ENCODE measurements at places on chromosomes 16 and 17.

DNA sequence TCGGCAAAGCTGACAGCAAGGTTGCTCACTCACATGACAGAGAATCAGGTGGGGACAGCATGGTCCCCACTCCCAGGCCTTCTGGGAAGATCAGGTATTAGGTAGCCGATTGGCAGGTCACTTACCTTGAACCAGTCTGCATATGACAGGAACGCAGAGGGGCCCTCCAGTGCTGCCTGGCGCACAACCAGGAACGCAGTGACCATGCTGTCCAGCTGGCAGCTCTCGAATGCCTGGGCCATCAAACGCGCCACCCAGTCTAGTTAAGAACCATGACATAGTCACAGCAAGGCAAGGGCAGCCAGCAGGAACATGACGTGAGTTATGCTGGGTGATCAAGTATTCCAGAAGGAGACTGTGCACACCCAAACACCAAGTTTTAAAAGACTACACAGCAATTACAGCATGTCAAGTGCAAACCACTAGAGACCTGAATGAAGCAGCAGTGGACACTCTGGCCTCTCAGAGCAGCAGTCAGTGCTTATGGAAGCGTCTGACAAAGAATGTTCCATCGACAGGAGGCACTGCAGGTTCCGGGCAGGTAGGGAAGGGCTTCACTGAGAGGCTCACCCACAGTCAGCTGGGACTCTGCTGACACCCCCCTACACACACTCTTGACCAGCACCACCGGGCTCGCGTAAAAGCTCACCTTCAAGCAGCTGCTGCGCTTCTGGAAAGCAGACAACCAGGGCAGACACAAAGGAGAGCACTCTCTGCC lies 25.0 kb downstream of the FANCA start:
- DNase-seq, result no peak

GRCh38 chr16:56950881-56951771 lies 10.6 kb upstream of the CETP start:
- no peak for DNase-seq

- no peak for DNase-seq
These were observed 22.3 kb downstream of the CA10 start for GRCh38 chr17:52136166-52136565.

DNA sequence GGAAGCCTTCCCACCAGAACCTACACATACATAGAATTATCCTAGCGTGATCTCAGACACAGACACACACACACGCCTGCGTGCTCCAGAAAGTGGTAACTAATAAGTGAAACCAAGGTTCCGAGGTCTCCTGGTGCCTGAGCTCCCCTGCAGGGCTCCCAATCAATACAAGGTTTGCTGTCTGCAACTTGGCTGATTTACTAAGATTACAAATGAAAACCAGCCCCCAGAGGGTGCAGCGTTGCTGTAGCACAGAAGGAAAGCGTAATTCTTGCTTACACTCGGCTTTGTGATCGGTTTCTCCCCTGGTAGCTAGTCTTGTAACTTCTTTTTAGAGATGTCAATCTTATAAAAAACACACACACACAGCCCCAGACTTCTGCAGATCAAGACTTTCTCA lies 334.1 kb upstream of the XYLT1 start:
- no peak for DNase-seq

GRCh38 chr17:39617446-39618245 lies 9.1 kb upstream of the PPP1R1B start:
- peak; percentile 64 for DNase-seq

- no peak for DNase-seq
These were observed 3.6 kb downstream of the C17orf58 start for GRCh38 chr17:67992548-67993152.

GRCh38 chr17:52790359-52790955 lies 631.9 kb upstream of the CA10 start:
- peak; percentile 16 for DNase-seq

DNA sequence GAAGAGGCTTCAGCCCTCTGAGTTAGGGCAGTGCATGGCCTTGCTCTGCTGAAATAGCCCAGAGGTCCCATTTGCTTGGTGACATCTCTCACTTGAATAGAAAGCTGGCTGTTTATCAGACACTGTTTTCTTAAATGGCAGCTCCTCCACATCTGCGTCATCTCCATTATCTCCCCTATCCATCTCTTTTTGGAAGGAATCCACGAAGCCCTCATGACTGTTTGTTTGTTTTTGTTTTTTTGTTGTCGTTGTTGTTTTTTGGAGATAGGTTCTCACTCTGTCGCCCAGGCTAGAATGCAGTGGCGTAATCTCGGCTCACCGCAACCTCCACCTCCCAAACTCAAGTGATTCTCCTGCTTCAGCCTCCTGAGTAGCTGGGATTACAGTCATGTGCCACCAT lies 16.6 kb downstream of the NAA60 start:
- DNase-seq, result no peak

GRCh38 chr17:28901866-28902818 lies 737 bp downstream of the DHRS13 start:
- DNase-seq, result no peak

GRCh38 chr17:59423137-59423724 lies 91.8 kb downstream of the YPEL2 start:
- DNase-seq, result peak; percentile 75

- DNase-seq, result no peak
These were observed 25.3 kb downstream of the MBTPS1 start for GRCh38 chr16:84091460-84091859.

DNA sequence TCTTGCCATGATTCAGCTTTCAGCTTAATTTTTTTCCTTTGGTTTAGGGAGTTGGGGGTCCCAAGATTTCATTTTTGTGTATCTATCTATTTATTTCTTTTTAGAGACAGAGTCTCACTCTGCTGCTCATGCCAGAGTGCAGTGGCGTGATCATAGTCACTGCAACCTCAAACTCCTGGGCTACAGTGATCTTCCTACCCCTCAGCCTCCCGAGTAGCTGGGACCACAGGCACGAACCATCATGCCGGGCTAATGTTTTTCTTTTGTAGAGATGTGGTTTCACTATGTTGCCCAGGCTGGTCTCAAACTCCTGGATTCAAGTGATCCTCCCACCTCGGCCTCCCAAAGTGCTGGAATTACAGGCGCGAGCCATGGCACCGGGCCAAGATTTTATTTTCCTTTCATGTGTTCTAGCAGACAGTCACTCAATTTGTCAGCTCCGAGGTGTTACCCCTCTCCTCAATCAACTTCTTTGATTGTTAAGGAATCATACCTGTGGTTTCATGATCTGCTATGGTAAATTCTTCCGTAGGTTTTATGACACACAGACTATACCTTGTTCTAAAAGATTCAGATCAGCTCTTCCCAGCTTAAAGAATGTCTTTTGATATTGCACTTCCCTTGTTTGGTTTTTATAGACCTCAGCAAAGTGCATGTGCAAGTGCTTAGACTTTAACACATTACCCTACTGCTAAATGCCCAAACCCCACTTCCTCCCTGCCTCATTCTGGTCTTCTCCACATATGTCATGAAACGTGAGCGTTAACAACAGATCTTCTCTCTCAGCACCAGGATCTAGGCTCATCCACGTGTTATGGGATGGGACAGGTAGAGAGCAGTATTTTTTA lies 13.0 kb downstream of the UNC45B start:
- no peak for DNase-seq

GRCh38 chr17:1860978-1861377 lies 31.2 kb downstream of the RPA1 start:
- no peak for DNase-seq

GRCh38 chr16:67910158-67910557 lies 17.1 kb downstream of the PSKH1 start:
- no peak for DNase-seq

DNA sequence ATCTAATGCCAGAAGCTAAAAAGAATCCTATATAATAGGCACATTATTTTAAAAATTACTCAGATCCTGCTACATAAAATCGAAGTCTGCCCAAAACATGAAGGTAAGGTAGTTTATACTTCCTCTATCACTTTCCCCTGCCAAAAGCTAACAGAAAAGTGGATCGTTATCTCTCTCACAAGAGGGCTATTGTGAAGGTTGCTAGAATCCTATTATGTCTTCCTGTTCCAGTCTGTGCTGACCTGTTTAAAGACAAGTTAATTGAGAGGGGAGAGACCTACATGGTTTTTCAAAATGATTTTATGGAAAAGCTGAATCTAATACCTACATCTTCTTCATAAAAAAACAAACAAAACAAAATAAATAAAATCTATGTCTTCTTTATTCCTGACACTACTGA lies 1410.9 kb upstream of the CDH8 start:
- DNase-seq, result no peak

GRCh38 chr16:77594799-77595596 lies 127.3 kb upstream of the NUDT7 start:
- no peak for DNase-seq

GRCh38 chr17:31538080-31538762 lies 146.7 kb downstream of the RAB11FIP4 start:
- DNase-seq, result no peak

DNA sequence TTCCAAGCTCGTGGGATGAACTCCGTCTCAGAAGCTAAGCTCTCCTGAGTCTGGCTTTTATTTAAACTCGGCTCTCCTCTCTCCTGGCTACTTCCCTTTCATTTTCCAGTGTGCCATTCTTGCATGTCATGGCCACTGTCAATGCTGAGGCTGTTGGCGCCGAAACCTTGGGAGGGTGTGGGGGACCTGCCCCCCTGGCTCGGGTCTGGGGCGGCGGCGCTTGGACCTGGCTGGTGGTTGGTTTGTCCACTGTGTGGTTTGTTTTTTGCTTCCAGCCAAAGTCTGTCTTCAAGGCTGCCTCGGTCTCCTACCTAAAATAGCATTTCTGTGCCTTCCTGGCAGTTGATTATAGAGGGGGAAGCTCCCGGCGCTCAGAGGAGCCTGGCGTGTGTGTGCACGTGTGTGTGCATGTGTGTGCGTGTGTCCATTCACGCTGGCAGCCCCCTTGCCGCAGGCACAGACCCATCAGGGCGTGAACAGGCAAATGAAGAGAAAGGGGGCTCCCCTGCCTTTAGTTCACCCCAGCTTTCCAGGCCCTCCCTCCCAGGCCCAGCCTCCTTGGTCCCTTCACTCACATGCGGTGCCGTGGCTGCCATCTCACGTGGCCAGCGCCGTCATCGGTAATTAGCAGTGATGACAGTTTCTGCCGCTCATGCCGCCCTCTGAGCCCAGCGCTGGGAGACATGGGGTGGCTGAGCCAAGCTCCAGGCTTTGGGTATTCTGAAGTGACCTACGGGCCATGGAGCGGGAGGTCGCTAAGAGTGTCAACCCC lies 179.9 kb downstream of the SEC14L1 start:
- DNase-seq, result peak; percentile 49

DNA sequence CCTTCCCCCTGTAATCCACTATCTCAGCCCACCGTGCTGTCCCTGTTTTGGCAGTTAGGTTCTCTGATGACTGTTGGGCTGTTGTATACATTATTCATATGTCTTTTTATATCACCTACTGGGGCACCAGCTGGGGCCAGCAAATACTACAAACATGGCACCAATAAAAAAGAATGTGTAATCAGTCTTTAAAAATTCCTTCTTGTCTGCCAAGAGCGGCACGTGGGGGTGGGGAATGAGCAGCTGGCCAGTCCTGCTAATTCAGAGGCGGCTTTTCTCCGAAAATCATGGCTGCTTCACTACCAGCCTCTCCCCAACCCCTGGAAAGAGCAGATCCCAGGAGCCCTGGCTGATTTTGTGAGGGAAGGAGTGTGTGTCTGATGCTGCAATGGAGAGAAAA lies 77.7 kb upstream of the EEF2KMT start:
- DNase-seq, result no peak

- no peak for DNase-seq
These were observed 12.4 kb upstream of the NFAT5 start for GRCh38 chr16:69553332-69553731.

DNA sequence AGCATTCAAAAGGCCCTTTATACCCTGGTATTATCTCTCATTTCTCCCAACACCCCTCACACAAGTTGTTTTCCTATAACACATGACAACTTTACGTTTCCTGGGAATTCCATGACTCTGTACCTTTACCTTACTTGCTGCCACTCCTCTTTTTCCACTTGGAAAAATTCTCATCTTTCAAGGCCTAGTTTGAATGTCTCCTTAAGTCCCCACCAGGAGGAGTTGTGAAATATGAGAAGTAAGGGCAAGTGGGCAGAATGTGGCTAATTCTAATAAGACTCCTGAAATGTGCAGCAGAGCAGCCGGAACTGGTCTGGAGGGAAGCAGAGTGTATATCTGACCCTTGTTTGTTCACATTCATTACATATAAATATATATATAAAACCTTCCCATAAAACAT lies 39.7 kb downstream of the BRCA1 start:
- DNase-seq, result no peak

GRCh38 chr17:17816831-17817551 lies 19.8 kb downstream of the SREBF1 start:
- no peak for DNase-seq

- no peak for DNase-seq
These were observed 5.0 kb downstream of the RPL19 start for GRCh38 chr17:39205112-39205526.

DNA sequence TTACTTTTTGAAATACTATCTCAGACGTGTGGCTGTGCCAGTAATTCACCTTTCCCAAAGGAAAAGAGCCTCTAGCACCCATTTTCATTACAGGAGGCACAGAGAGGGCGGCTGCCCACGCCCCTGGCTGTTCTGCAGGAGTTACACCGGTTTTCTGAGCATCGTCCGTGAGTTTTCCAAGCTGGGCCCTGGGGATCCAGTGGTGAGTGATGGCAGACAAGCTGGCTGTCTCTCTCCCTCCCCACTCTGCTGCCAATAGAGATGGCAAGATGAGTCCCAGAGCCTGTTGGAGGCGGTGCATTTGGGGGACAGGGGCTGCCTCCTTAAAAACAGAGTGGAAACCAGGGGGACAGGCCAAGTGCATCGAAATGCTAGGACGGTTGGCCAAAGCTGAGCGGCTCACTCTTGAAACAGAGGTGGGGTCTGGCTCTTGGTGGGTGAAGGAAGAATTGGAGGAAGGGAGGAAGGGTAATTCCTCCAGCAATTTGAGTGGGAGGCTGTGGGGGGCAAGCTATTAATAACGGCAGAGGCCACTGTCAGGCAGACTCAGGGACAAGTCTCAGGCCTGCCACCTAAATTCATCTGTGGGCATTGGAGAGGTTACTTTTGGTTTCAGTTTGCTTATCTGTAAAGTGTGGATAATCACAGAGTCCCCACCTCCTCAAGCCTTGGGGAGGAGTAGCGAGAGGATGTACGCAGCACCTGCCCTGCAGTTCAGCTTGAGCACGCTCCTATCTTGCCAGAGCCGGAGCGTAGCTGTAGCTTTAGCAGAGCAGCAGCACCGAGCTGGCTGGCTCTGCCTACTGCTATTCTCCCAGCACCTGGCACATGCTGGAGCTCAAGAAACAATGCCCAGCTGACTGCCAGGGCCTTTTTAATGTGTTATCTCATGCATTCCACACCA lies 7.5 kb upstream of the NOS2 start:
- DNase-seq, result no peak

DNA sequence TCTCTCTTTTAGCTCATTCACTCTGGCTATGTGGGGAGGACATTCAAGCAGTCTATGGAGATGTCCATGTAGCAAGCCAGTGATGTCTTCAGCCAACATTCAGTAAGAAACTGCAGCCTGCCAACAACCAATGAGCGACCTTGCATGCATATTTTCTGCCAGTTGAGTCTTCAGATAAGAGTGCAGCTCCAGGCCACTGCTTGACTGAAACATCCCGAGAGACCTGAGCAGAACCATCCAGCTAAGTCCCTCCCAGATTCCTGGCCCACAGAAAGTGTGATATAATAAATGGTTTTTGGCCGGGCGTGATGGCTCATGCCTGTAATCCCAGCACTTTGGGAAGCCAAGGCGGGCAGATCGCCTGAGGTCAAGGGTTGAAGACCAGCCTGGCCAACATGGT lies 10.5 kb upstream of the C17orf58 start:
- DNase-seq, result no peak

- no peak for DNase-seq
These were observed 3.3 kb upstream of the AXIN2 start for GRCh38 chr17:65564793-65565192.

All from T1000 (cell line).